ENCODE measurements at places on chromosomes 3 and 15. TPM values are rescaled to one million over a fixed set of nuclear protein-coding genes. Genes with fewer than 3 reads are reported as not detected.
A peak's percentile ranks its signal among the peaks of the same experiment; 100 is the strongest.

Gene CLDN18
- 0.28 TPM for total RNA-seq

Gene PCCB
- total RNA-seq, result 42.3 TPM

- H3K36me3 ChIP-seq, result no peaks in the 10 kb centered on the region
- H3K4me1 ChIP-seq, result peaks cover 16% of the 10 kb centered on the region
- peak overlapping the region; percentile 33 for H3K27ac ChIP-seq
- DNase-seq, result no peak
- no peaks in the 10 kb centered on the region for H3K27me3 ChIP-seq
Measured at GRCh38 chr3:179961703-179962078, 75.0 kb downstream of the PEX5L start.

Gene OR4F15
- total RNA-seq, result not detected

- H3K27me3 ChIP-seq, result no peaks in the 10 kb centered on the region
- H3K36me3 ChIP-seq, result no peaks in the 10 kb centered on the region
- no peak overlapping the region for H3K4me3 ChIP-seq
- H3K4me1 ChIP-seq, result no peaks in the 10 kb centered on the region
- no peak for DNase-seq
Measured at GRCh38 chr3:181358060-181358459, 353.7 kb upstream of the SOX2 start.

Gene AMOTL2
- 3.6 TPM for total RNA-seq

DNA sequence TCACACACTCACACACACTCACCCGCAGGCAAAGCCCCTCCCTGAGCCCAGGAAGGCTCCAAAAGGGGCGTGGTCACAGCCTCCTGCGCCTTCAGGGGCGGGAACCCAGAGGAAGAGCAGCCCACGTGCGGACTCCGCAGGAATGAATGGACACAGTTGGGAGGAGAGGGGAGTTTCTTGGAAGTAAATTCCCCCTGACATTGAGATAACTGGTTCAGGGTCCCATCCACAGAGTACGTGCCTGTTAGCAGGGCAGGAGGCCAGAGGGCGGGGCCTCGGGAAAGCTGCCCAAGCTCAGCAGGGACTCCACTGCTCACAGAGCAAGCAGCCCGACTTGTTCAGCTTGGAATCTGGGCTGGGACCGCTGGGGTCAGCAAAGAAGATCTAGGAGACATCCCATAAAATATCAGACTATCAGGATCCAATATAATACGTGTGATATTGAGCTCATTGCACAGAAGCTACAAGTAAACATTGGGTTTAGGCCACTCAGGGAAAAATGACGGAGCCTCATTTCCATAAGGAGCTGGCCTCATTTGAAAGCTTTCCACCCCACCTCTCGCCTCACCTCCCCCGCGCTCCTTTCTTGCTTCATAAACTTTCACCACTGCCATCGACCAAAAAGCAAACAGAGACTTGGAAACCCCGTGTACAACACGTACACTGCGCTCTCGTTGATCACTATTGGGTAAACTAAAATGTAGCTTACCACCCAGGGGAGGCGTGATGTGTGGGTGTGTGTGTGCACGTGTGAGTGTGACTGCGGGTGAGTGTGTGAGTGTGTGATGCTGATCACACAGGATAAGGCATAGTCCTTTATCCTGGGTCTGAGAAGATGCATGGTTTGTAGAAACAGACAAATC lies 36.0 kb downstream of the TM2D3 start:
- H3K36me3 ChIP-seq, result no peaks in the 10 kb centered on the region
- no peaks in the 10 kb centered on the region for H3K27me3 ChIP-seq
- no peak overlapping the region for H3K4me3 ChIP-seq
- no peak for DNase-seq
- H3K27ac ChIP-seq, result no peak overlapping the region
- H3K4me1 ChIP-seq, result no peaks in the 10 kb centered on the region

DNA sequence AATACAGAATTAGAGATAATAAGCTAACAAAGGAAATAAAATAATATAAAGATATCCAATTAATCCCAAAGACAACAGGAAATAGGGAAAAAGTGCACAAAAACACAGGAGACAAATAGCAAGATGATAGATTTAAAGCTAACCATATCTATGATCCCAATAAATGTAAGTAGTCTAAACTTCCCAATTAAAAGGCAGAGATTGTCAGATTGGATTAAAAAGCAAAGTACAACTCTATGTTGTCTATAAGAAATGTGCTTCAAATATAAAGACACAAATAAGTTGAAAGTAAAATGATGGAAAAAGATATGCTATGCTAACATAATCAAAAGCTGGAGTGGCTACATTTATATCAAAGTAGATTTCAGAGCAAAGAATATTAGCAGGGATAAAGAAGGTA lies 133.1 kb upstream of the ATP2B2 start:
- H3K27me3 ChIP-seq, result no peaks in the 10 kb centered on the region
- H3K36me3 ChIP-seq, result no peaks in the 10 kb centered on the region
- DNase-seq, result no peak
- no peak overlapping the region for H3K27ac ChIP-seq
- H3K4me3 ChIP-seq, result no peak overlapping the region
- H3K4me1 ChIP-seq, result no peaks in the 10 kb centered on the region

- H3K4me3 ChIP-seq, result no peak overlapping the region
- no peak for DNase-seq
- H3K27me3 ChIP-seq, result no peaks in the 10 kb centered on the region
- no peaks in the 10 kb centered on the region for H3K36me3 ChIP-seq
- H3K27ac ChIP-seq, result no peak overlapping the region
Measured at GRCh38 chr15:39549912-39550311, 31.0 kb upstream of the THBS1 start.

GRCh38 chr3:104885214-104885814 lies 481.4 kb upstream of the ALCAM start:
- H3K36me3 ChIP-seq, result no peaks in the 10 kb centered on the region
- no peaks in the 10 kb centered on the region for H3K4me1 ChIP-seq
- H3K4me3 ChIP-seq, result no peak overlapping the region
- DNase-seq, result no peak
- no peak overlapping the region for H3K27ac ChIP-seq

DNA sequence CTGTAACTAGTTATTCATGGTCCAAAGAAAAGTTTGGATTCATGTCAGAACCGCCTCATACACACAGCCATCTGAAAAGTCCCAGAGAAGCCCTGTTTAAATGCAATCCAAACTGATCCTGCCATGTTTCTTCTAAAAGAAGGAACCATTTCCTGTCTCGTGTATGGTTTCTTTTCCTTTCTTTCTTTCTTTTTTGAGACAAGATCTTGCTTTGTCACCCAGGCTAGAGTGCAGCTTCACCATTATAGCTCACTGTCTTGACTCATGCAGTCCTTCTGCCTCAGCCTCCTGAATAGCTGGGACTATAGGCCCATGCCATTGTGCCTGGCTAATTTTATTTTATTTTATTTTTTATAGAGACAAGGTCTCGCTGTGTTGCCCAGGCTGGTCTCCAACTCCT lies 77.4 kb upstream of the NSMCE3 start:
- DNase-seq, result no peak
- no peak overlapping the region for H3K4me3 ChIP-seq
- no peaks in the 10 kb centered on the region for H3K27me3 ChIP-seq
- H3K36me3 ChIP-seq, result no peaks in the 10 kb centered on the region

DNA sequence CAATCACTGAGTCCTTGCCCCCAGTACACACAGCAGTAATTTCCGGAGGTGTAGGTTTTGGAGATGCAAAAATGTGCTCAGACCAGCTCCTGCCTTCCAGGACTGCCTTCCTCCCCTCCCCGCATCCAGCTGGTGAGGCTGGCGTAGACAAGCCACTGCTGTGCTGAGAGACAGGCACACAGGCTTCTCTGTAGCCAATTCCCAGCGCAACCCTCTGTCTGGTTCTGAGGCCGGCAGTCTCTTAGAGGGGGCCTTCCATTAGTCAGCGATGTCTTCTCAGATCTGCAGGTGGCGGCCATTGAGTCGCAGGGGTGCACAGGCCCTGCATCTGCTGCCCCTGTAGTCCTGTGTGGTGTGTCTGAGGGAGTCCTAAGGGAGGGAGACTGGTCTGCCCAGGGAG lies 114.4 kb downstream of the DNAJB8 start:
- H3K36me3 ChIP-seq, result peaks cover 4% of the 10 kb centered on the region
- H3K4me3 ChIP-seq, result no peak overlapping the region
- H3K4me1 ChIP-seq, result peaks cover 12% of the 10 kb centered on the region
- no peak for DNase-seq
- no peaks in the 10 kb centered on the region for H3K27me3 ChIP-seq

Gene ADAMTS17
- total RNA-seq, result 10.4 TPM

Gene ECT2
- total RNA-seq, result 39.0 TPM

Gene CCR8
- 1.8 TPM for total RNA-seq

Gene SUCNR1
- 1.1 TPM for total RNA-seq

DNA sequence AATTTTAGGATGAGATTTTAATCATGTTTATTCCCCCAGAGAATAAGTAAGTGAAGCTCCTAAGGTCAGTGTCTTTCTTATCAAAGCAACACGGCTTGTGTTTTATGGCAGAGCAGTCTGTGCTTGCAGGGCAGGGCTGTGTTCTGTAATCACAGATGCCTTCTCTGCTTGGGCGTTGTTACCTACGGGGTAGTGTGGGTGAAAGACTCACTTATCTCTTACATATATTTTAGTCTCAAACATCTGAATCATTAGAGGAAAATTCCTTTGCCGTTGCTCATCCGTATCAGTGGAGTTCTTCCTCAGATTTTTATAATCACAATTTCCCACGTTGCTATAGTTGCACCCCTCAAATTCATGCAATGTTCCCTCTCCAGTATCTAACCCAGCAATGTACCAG lies 271.7 kb upstream of the MEIS2 start:
- no peak overlapping the region for H3K4me3 ChIP-seq
- H3K27me3 ChIP-seq, result no peaks in the 10 kb centered on the region
- no peak for DNase-seq

- no peaks in the 10 kb centered on the region for H3K27me3 ChIP-seq
- peaks cover 12% of the 10 kb centered on the region for H3K4me1 ChIP-seq
- no peak for DNase-seq
- no peak overlapping the region for H3K27ac ChIP-seq
Measured at GRCh38 chr3:158668506-158668905, 3.9 kb downstream of the LXN start.

- H3K27ac ChIP-seq, result no peak overlapping the region
- H3K36me3 ChIP-seq, result no peaks in the 10 kb centered on the region
- peaks cover 4% of the 10 kb centered on the region for H3K4me1 ChIP-seq
- H3K4me3 ChIP-seq, result no peak overlapping the region
- DNase-seq, result no peak
- no peaks in the 10 kb centered on the region for H3K27me3 ChIP-seq
Measured at GRCh38 chr3:122233101-122233952, 49.9 kb downstream of the CASR start.

Gene CTXN2
- not detected for total RNA-seq

Gene NEK11
- 1.8 TPM for total RNA-seq

- H3K4me1 ChIP-seq, result peaks cover 11% of the 10 kb centered on the region
- H3K4me3 ChIP-seq, result no peak overlapping the region
- H3K27me3 ChIP-seq, result no peaks in the 10 kb centered on the region
- no peak overlapping the region for H3K27ac ChIP-seq
- no peak for DNase-seq
- peaks cover 10% of the 10 kb centered on the region for H3K36me3 ChIP-seq
Measured at GRCh38 chr3:126035362-126036050, 48.4 kb downstream of the SLC41A3 start.

DNA sequence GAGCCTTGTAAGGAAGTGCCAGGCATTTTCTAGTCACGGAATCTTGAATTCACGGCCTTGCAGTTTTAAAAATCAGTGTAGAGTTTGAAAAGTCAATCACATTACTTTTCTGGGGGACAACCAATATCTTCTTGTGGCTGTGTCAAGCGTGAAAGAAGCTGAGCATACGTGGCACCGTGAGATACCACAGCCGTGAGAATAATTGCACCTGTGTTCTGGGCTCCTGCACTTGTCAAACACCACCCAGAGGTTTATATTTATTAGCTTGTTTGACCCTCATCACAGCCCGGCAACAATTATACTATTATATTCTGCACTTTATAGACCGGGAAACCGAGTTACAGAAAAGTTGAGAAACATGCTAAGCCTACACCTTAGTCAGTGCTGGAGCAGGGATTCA lies 45.2 kb downstream of the ARRDC4 start:
- no peaks in the 10 kb centered on the region for H3K4me1 ChIP-seq
- no peak overlapping the region for H3K27ac ChIP-seq
- no peak overlapping the region for H3K4me3 ChIP-seq
- no peaks in the 10 kb centered on the region for H3K27me3 ChIP-seq
- no peaks in the 10 kb centered on the region for H3K36me3 ChIP-seq

DNA sequence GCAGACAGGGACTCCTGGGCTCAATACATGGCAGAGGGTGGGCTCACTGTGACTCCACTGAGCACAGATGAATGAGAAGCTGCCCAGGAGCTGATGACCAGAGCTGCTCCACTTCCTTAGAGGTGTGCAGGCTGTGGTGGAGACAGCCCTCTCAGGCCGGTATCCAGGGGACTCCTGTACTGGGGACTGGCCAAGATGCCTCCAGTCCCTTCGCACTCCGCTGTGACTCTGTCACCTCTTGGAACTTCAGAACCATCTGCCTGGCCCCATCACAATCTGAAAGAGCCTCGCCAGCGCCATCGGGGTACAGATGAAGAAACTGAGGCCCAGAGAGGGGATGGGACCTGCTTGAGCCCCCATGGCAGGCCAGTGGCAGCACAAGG lies 111.2 kb downstream of the ETFA start:
- no peak overlapping the region for H3K27ac ChIP-seq
- peaks cover 15% of the 10 kb centered on the region for H3K4me1 ChIP-seq
- H3K4me3 ChIP-seq, result no peak overlapping the region
- no peaks in the 10 kb centered on the region for H3K27me3 ChIP-seq

GRCh38 chr3:42519568-42519962 lies 17.1 kb downstream of the VIPR1 start:
- no peaks in the 10 kb centered on the region for H3K27me3 ChIP-seq
- H3K4me1 ChIP-seq, result no peaks in the 10 kb centered on the region
- no peak overlapping the region for H3K27ac ChIP-seq
- H3K36me3 ChIP-seq, result no peaks in the 10 kb centered on the region
- no peak for DNase-seq

DNA sequence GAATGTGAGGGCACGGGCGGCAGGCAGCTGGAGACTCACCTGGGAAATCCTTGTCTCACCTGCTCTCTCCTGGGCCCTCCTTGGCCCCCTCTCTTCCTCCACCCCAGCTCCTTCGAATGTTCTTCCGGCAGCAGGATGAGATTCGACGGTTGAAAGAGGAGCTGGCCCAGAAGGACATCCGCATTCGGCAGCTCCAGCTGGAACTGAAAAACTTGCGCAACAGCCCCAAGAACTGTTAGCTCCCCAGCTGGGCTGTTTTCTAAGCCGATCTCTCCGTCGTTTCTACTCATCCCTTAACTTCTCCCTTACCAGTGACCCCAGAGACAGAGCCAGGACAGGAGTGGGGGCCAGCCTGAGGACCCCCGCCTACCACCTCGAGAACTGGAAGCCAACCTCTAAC lies 95.0 kb downstream of the ANP32A start:
- peaks cover 12% of the 10 kb centered on the region for H3K27me3 ChIP-seq
- no peak for DNase-seq
- H3K4me1 ChIP-seq, result no peaks in the 10 kb centered on the region
- H3K36me3 ChIP-seq, result no peaks in the 10 kb centered on the region
- no peak overlapping the region for H3K27ac ChIP-seq

GRCh38 chr3:132255041-132255745 lies 62.0 kb upstream of the ACP3 start:
- no peak overlapping the region for H3K27ac ChIP-seq
- DNase-seq, result no peak
- no peaks in the 10 kb centered on the region for H3K4me1 ChIP-seq
- H3K36me3 ChIP-seq, result no peaks in the 10 kb centered on the region
- no peak overlapping the region for H3K4me3 ChIP-seq

Measured in thymus (tissue), 14 donors.